ENCODE measurements at places on chromosomes 13 and 19. TPM values are rescaled to one million over a fixed set of nuclear protein-coding genes. Genes with fewer than 3 reads are reported as not detected.

The NDUFB7 gene
- 328 TPM for total RNA-seq

The METTL21C gene
- not detected for total RNA-seq

The ZNF625 gene
- 6.3 TPM for total RNA-seq

The RASAL3 gene
- not detected for total RNA-seq

The ERICH6B gene
- total RNA-seq: not detected

GRCh38 chr13:31199527-31199848 is 287 bp upstream of the B3GLCT start:
- no peak for DNase-seq

- DNase-seq: no peak
These were observed 15.3 kb upstream of the ATP12A start for GRCh38 chr13:24664726-24665409.

GRCh38 chr13:27601803-27602202 is 18.5 kb downstream of the LNX2 start:
- no peak for DNase-seq

DNA sequence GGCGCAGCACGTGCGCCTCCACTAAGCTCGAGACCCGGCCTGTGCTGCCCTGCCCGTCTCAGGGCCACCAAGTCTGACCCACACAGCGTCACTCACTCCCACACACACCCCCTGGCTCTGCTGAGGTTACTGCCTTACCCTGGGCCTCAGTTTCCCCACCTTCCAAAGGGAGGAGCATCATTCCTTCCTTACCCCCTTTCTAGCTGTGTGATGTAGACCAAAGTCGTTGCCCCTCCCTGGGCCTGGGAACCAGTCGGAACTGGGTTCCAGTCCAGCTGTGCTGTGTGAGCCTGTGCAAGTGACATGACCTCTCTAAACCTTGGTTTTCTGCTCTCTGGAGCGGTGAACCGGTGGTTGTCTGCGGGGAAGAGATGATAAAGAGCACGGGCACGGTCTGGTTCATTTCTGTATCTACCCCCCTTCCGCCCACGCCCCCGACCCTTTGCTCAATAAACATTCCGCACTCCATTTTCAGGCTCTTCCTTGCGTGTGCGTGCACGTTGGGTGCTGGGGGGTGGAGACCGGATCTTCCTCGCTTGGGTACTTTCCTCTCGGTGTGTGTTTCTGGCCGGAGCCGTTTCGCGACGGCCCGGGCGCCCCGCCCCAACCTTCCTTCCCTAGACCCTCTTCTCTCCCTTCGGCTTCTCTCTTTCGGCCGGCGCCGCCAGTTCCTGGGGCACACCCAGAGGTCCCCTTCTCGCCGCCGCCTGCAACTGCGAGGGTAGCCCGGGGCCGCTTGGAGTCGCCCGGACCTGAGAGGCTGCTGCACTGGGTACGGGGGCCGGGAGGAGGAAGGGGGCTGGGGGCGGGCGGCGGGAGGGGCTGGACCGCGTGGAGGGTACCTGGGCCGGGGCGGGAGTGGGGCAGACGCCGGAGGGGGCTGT is at the start of gene ZNF581:
Gene ZNF581 (plus strand): TSS at position 647 of the 884 bp plus-strand sequence. CDS start 923 bp downstream, outside the sequence.
- DNase-seq: peak; percentile 79

- no peak for DNase-seq
These were observed 4.8 kb downstream of the SLC17A7 start for GRCh38 chr19:49436381-49437017.

DNA sequence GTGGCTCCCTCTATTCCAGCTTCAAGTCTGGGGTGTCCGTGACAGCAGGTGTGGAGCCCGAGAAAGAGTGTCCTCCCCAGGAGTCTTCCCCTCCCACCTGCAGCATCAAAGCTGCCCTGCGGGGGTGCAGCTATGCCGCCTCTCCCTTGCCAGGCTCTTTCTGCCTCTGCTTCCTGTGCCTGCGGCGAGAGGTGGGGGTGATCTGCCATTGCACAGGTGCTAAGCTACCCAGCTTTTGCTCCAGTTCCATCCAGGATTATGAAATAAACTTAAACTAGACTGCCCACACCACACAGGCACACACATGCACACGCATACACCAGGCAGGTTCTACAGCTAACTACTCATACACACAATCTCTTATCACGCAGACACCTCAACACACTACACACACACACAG is 104.7 kb upstream of the CLDN10 start:
- no peak for DNase-seq

DNA sequence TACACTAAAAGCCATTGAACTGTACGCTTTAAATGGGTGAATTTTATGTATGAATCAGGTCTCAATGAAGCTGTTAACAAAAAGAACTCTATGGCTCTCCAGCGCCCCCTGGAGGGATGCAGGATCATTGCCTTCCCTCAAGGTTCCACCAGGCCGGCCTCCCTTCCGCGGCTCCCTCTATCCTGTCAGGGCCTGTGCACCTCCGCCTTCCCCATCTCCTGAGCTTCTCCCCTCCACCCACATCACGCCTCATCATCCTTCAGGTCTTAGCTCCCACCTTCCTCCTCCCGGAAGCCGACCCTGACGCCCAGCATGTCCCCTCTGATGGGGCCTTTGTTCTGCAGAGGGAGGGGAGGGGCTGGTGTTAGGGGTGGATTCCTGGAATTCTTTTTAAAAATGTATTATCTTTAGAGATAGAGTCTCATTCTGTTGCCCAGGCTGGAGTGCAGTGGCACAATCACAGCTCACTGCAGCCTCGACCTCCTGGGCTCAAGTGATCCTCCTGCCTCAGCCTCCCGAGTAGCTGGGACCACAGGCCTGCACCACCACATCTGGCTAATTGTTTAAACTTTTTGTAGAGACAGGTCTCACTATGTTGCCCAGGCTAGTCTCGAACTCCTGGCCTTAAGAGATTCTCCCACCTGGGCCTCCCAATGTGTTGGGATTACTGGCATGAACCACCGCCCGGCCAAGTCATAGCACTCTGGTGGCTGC is 27.7 kb downstream of the MEIS3 start:
- DNase-seq: peak; percentile 71

DNA sequence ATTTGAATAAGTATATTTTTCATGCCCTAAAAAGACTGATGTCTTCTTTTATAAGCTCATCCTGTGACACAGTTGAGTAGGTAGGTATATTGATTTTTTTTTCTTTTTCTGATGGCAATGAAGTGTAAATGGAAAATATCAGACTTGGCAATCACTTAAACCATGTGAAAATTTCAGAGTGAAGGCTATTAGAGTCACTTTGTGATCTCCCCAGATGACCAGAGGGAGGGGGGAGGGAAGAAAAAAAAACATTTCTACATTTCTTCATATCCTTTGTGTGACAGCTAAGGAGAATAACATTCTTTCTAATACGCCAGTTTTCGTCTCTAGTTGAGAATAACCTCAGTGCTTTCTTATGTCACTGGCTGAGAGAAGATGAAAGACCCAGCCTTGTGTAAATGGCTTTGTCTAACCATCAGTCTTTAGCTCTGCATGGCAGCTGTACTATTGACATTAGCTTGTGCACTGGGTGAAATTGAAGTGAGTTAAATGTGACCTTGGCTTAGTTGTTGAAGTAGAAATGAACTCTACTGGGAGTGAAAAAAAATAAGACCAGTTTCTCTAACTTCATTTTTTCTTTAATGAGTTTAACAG is 332.1 kb upstream of the DACH1 start:
- no peak for DNase-seq

GRCh38 chr19:1699998-1700732 is 47.8 kb upstream of the TCF3 start:
- no peak for DNase-seq

- peak; percentile 91 for DNase-seq
These were observed 82.9 kb upstream of the C1QTNF9B start for GRCh38 chr13:23980160-23980551.

DNA sequence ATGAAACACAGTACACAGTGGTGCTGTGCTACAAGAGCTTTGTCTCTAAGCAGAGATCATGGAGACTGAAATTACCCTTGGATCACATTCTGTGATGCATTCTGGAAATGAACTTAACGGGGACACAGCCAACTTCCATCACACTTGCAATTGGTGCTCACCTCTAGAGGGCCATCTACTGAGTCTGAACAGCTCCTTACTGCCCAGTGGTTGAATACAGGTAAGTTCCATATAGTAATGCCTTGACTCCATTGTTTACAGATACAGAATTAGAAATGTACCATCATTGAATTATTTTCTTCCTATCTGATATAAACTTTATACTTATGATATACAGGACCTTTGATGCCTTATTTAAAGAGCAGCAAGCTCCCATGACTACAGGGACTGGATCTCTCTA is 686.4 kb downstream of the PCDH9 start:
- no peak for DNase-seq

GRCh38 chr19:51098365-51099046 is 9.7 kb downstream of the CTU1 start:
- no peak for DNase-seq

DNA sequence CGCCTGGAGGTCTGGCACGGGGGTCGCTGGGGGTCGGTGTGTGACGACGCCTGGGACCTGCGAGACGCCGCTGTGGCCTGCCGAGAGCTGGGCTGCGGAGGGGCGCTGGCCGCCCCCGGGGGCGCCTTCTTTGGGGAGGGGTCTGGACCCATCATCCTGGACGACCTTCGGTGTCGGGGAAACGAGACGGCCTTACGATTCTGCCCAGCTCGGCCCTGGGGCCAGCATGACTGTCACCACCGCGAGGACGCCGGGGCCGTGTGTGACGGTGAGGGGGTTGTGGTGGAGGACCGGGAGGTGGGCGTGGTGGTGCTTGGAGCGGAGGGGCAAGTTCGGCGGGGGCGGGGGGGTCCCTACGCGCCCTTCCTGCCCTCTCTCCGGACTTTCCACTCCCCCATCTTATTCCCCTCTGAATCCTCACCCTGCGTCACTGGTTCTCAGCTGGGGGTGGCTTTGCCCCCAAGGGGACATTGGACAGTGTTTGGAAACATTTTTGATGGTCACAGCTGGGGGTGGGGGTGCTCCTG is 5.5 kb downstream of the SSC5D start:
- DNase-seq: no peak

- peak; percentile 21 for DNase-seq
These were observed 17.9 kb upstream of the TINCR start for GRCh38 chr19:5585461-5586299.
